ENCODE measurements at places on chromosomes 6 and 20.

- DNase-seq, result no peak
These were observed 28.7 kb upstream of the PI16 start for GRCh38 chr6:36925809-36926208.

- DNase-seq, result no peak
These were observed 61.1 kb upstream of the GLP1R start for GRCh38 chr6:38987503-38987902.

DNA sequence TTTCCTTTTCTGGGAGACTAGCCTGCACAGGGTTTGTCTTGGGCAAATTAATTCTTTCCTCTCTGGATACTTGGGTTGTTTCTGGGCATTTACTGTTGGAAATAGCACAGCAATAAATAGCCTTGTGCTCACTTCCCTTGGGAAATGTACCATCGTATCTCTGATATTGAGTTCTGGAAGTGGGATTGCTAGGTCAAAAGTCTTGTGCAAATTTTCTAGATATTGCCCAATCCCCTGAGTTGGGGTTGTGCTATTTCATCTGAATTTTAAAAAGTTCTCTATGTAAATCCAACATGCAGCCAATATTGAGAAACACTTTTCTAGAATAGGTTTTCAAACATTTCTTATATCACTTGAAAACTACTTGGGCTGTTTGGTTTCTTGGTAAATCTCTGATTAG, 64.0 kb upstream of the ELOVL5 start:
- DNase-seq, result no peak

DNA sequence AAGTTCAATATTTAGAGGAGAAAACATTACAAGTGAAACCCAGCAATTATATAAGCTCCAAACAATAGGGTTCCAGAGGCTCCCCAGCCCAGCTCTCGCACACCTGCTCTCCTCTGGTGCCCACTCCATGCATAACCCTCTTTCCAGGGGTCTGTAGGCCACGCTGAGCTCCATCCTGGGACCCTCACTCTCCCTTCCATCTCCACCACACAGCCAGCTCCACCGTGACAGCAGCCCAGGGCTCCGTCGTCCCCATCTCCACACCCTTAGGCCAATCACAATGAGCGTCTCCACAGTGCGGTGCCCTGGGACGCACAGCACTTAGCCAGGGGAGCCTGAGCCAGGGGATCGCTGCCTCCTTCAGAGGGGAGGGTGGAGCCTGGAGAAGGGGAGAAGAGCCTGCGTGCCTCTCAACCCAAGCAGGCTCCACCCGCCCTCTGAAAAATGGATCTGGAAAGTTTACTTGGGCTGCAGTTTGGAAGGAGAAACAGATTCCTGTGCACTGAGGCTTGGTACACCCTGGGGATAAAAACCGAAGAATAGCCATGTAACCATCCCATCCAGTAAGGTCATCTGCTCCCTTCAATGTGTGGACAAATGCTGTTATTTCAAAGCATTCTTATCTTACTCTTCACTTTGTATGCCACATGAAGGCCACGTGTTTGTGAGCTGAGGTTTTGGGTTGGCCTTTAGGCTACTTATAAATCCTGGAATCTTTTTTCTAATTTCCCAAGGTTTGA, 72.4 kb upstream of the GGTLC1 start:
- no peak for DNase-seq

DNA sequence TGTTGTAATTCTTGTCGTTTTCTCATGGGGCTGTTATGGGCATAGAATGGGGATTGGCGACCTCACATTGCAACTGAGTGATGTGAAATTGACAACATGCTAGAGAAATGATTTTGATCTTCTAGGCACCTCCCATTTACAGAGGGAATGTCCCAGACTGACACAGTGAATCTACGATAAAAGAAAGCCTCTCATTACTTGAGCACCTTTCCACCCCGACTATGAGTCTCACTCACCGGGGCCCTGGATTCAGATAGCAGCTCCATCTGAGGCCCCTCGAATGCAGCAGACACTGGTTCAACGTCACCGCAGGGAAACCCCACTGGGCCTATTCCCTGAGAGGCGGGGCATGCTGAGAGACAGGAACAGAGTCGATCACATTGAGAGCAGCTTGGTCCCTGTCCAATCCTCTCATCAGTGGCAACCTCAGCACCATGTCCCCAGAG, 49.1 kb downstream of the NFATC2 start:
- no peak for DNase-seq

- DNase-seq, result no peak
These were observed 616 bp downstream of the TUBB start for GRCh38 chr6:30720738-30721197.

GRCh38 chr20:2112910-2113309, 11.3 kb downstream of the STK35 start:
- no peak for DNase-seq

All from stimulated activated CD4-positive, alpha-beta T cell treated with anti-CD3 and anti-CD28 coated beads, Interleukin-1b, Interleukin-23, amount 100 ng/mL, for 1 hour (primary cell).